ENCODE measurements at places on chromosomes 13 and 19.

- DNase-seq: peak; percentile 13
These were observed 14.2 kb downstream of the CHERP start for GRCh38 chr19:16527971-16528521.

DNA sequence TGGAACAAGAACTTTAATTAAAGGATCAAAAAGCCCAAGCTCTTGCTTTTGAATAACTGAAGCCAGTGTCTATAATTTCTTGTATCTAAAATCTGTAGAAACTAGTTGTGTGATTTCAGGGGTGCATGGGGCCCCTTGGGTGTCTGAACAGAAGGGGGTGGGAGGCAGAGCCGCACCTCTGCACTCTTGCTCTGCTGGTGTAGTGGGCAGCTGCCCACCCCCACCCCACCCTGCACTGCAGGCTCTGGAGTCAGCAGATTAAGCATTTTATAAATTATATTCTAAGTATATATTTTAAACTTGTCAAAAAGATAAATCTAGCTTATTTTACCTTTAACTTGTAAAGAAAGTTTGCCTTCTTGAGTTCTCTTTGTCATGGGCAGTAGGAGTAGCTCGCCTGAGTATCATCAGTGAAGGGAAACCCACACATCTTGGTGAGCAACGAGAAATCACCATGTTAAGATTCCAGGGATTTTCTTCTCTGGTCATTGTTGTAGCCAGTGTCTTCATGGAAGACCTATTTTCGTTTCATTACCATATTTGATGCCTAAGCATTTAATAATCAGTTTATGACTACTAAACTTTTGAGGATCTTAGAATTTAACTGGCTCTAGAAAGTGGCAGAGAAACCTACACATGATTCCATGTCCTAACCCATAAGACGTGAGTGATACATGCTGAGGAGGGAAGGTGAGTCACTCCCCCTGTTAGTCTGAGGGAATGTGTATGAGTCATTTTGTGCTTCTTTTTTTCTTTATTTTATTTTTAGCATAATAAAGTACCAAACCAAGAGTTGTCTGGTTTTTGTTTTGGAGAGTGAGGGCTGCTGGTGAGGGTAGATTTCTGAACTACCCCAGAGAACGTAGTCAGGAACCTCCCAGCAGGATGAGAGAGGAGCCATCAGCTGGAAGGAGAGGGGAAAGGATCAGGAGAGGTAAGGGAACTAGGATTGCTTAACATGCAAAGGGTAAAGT lies 7.7 kb downstream of the UBE2L5 start:
- peak; percentile 74 for DNase-seq

DNA sequence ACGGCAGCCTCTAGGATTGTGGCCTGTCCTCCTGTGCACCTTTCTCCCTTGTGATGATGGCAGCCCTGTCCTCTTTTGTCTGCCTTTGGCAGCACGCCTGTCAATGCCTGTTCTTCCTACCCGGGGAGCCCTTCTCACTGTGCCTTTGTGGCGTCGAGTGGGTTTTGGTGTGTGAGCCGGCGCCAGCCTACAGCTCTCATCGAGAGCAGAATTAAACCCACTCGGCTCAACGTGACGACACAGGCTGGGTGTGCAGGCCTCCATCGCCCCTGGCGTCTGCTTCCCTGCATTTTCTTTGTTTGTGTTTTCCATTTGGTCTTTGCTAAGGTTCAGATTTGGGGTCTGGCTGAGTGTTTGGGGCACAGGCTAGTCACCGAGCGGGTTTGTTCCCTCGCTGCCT lies 34.4 kb downstream of the AP1M1 start:
- no peak for DNase-seq

DNA sequence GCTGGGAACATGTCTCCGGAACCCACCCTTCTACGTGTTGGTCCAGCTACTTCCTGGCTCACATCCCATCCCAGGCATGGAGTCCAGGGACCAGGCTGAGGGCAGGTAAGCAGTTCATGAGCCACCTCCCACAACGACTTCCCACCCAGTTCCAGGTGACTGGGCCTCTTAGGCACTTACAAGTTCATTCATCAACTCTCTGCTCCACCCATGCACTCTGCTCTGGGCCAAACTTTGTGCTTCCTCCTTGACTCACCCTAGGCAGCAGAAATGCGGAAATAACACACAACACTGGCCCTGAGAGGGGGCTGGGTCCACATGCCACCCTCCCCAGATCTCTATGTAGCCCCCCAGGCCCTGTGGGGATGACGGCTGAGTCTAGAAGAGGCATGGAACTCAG lies 20.5 kb downstream of the IQCN start:
- no peak for DNase-seq

DNA sequence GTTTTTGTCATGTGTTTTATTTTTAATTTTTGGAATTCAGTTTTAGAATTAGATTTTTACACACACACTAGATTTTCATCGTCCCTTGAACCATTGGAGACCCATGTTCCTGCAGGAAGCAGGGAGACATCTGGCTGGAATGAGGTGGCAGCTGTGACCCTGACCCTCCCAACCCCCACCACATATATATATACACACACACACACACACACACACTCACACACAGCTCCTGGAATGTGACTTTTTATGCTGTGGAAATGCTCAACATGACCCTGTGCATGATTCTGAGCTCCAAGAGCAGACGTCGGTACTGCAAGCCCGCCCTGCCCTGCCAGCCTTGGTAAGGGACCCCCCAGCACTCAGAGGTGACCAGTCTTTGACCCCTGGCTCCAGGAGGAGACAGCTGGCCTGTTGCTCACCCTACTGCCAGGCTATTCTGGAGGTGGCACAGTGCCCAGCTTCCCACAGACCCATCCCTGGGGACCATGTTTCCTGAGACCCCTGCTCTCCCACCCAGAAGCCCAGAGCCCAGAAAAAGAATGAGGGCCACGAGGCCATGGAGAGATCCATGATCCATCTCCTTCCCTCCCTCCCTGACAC lies 103.2 kb upstream of the VSTM2B start:
- no peak for DNase-seq

DNA sequence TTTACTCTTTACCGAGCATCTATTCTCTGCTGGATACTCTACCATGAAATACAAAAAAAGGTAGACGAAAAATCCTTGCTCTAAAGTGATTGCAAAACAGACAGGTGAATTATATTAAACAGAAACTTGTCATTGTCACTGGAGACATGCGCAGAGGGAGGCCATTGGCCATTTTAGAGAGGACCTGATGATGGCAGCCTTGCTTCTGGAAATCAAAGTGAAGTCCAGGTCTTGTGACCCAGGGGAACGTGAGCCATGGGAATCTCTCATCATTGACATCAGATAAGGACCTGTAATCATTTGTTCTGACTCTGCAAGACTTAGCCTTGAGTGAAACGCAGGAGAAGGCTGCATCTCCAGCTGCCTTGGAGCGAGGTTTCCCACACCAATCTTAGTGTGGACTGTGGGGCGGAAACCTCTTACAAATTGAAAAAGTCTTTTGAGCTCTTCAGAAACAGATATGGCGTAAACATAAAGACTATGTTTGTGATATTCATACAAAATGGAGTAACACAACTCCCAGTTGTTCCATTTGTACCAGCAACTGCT lies 16.8 kb upstream of the SLC46A3 start:
- DNase-seq: no peak

GRCh38 chr19:35088131-35088913 lies 27.3 kb upstream of the FXYD3 start:
- DNase-seq: no peak

GRCh38 chr19:33683881-33684537 lies 62.3 kb downstream of the CHST8 start:
- DNase-seq: no peak

DNA sequence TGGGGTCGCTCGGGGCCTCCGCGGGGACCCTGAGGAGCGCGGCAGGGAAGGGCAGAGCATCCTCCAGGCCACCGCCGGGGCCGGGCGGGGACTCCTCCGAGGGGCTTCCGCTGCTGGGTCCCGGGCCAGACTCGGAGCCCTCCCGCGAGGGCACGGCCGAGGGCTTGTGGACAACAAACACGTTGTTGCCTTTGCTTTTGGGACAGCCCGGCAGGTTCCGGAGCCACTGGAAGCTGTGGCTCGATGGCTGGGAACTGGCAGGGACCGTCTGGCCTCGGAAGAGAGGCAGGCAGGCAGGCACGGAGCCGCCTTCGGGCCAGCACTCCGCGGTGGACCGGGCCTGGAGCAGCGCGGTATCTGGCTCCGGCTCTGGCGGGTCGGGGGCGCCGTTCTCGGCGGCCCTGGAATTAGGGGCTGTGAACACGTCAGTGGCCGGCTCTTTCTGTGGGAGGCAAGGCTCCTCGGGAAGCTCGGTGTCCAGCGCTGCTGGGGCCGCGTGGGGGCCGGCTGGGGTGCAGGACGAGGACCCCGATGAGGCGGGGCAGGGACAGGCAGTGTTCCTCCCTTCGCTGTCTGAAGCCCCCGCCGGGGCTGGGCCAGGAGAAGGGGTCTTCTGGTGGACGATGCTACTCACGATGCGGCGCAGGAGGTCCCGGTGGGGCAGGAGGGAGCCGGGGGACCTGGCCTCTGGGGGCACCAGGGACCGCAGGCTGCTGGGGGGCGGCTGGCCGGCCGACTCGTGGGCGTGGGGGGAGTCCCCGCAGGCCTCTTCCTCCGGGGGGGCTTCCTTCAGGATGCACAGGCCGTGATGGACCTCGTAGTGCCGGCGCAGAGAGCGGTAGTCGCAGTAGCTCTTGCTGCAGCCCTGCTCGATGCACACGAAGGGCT lies 27.6 kb downstream of the ZNF541 start:
- no peak for DNase-seq

DNA sequence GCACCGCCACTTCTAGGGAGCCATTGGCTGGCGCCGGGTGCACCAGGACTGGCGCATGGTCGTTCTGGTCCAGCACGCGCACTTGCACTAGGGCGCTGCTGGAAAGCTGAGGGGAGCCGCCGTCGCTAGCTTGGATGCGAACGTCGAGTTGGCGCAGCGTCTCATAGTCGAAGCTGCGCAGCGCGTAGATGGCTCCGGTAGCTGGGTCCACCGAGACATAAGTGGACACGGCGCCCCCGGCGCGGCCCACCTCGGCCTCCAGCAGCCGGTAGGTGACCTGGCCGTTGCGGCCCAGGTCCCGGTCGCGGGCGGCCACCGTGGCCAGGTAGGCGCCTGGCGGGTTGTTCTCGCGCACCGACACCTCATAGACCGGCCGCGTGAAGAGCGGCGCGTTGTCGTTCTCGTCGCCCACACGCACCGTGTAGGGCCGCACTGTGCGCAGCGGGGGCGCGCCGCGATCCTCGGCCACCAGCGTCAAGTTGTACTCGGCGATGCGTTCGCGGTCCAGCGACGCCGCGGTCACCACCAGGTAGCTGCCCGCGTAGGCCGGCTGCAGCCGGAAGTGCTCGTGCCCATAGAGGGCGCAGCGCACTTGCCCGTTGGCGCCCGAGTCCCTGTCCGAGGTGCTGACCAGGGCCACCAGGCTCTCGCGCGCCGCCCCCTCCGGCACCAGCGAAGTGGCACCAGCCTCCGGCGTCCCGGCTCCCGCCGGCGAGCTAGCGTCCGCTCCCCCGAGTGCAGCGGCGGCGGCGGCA lies 1.7 kb downstream of the PCDH8 start:
- DNase-seq: peak; percentile 45

DNA sequence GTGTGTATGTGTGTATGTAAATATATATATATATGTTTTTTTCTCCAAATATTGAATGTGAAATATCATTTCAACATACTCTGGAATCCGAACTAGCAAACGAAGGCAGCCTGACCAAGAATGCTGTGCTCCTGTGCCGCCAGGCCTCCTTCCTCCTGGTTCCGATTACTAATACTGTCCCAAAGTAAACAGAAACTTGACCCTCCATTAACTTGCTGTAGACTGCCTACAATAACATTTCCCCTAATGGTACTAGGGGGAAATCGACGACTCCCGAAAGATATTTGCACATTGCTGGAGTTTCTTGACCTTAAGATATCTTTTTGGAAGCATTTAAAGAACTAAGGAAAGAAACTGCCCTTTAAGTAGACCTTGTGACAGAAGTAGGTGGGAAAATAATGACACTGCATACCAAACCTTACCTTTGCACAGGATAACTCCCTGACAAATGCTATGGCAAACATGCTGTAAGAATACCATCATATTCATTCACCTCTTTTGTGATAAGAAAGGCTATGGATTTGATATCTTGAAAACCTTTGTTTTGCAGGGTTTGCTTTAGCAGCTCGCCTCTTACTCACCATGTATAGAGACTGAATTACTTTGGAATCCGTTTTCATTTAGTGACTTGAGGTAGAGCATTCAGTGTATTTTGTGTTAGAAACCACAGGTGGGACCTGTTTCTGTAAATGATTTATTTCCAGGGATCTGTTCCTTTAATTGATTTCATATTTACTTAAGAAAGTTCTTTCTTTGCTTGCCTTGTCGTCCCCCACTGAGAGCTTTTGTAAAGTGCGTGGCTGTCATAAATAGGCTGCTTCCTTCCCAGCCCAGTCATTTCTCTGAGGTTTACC lies 80.1 kb downstream of the KLF5 start:
- DNase-seq: no peak

GRCh38 chr19:15393963-15394362 lies 14.4 kb upstream of the AKAP8 start:
- DNase-seq: no peak

- peak; percentile 79 for DNase-seq
These were observed at the start of gene APOE for GRCh38 chr19:44905437-44906160. Gene APOE, plus strand, starts transcription at chr19:44905796. Its CDS starts 829 bp downstream, at chr19:44906625.

GRCh38 chr19:28416245-28416644 lies 796.7 kb downstream of the UQCRFS1 start:
- no peak for DNase-seq

DNA sequence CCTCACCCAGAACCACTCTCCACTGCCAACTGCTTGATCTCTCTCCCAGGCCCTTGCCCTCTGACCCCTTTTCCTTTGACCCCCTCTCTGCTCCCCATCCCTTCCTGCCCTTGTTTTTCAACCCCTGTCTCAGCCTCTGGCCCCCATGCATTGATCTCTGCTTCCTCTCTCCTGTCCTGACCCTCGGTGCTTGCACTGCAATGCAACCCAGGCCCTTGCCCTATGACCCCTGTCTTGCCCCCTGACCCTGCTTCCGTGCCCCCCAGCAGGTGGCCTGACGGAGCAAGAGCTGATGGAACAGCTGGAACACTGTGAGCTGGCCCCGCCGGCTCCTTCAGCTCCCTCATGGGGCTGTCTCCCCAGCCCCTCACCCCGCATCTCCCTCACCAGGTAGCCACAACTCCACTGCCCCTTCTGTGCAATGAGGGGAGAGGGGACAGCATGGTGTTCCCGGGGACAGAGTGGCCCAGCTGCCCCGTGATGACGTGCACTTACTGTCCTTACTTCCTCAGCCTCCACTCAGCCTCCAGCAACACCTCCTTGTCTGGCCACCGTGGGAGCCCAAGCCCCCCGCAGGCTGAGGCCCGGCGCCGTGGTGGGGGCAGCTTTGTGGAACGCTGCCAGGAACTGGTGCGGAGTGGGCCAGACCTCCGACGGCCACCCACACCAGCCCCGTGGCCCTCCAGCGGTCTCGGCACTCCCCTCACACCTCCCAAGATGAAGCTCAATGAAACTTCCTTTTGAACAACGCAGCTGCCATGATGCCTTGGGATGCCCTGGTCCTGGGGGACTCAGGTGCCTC lies 10.5 kb upstream of the LTBP4 start:
- no peak for DNase-seq

Data from inflammatory macrophage (primary cell).